ENCODE measurements at places on chromosomes 11 and 22. TPM values are rescaled to one million over a fixed set of nuclear protein-coding genes. Genes with fewer than 3 reads are reported as not detected.

The NRIP3 gene
- 0.96 TPM for polyA plus RNA-seq

The SMTNL1 gene
- polyA plus RNA-seq, result 0.12 TPM

The EHF gene
- polyA plus RNA-seq, result 30.2 TPM

The SLC22A9 gene
- not detected for polyA plus RNA-seq

The WNT11 gene
- polyA plus RNA-seq, result 11.7 TPM

The CPT1B gene
- polyA plus RNA-seq, result 9.0 TPM

The SNX19 gene
- polyA plus RNA-seq, result 46.7 TPM

DNA sequence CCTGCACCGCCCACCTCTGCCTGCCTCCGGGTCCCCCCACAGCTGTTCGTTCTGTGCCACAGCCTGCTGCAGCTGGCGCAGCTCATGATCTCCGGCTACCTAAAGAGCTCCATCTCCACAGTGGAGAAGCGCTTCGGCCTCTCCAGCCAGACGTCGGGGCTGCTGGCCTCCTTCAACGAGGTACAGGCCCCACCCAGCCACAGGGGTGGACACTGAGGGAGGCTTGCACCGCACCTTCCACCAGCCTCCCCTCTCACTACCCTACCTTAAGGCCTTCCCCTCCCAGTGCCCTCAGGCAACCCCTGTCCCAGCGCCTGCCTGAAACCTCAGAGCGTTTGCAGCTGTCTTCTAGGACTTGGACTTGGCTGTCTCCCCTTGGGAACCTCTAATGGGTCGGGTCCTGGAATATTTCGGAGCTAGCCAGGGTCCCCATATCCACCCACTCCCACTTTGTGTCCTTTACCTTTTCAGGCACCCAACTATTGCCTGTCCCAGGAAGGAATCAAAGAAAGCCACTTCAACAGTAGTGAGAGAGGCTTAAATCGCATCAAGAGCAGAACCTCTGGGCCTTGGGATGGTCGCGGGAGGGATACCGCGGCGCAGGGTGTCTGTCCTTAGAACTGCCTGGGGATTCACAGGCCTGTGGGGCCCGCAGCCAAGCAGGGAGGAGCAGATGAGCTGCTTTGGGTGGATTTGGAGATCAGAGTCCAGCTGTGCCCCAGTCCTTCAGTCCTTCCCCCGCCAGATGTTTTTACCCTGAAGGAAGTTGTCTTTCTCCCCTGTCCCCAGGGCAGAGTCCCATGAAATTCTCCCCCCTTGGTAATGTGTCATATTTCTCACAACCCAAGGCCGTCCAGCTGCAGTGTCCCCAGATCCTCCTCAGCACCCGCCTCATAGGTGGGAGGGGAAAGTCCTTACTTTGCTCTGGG, 13.3 kb downstream of the SLCO2B1 start:
- no peak for DNase-seq
